ENCODE measurements at places on chromosomes 7 and 10.
A peak's percentile ranks its signal among the peaks of the same experiment; 100 is the strongest.

DNA sequence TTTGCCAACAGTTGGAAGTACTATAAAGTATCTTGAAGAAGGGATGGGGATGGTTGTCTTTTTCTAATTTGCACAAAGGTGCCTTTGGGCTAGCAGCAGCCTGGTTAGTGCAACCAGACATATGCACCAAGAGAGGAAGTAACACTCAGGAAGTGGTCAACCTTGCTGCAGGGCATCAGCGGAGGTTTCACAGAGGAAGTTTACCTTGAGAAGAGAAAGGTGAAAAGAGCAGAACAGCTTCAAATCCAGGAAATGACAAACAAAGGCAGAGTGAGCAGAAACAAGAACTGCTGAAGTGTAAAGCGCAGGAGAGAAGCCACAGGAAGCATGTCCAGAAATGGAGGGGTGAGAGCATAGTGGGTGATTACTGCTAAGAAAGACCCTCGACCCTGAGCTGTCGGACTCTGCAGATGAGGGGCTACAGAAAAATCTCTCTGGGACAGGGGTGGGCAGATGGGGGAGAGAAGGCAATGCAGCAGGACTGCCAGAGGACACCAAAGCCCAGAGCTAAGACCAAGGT is 66.9 kb downstream of the STK17A start:
- DNase-seq, result peak; percentile 27

GRCh38 chr10:28307267-28307666 is 4.4 kb upstream of the MPP7 start:
- DNase-seq, result no peak

- DNase-seq, result peak; percentile 68
These were observed 1.1 kb upstream of the PWWP2B start for GRCh38 chr10:132395704-132396493.

DNA sequence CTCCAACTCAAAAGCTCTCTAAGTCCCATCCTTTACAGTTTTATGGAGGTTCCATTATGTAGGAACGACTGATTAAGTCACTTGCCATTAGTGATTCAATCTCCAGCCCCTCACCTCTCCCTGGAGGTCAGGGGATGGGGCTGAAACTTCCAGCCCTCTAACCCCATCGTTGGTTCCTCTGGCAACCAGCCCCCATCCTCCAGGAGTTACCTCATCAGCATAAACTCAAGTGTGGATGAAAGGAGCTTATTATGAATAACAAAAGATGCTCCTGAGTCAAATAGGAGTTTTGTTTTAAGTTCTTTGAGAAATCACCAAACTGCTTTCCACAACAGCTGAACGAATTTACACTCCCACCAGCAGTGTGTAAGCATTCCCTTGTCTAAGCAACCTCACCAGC is 494.3 kb upstream of the AUTS2 start:
- DNase-seq, result no peak

GRCh38 chr10:48611133-48611532 is 6.3 kb upstream of the ARHGAP22 start:
- DNase-seq, result no peak
